GM19239 (cell line): ENCODE measurements at places on chromosomes 11 and 22.

GRCh38 chr11:73262851-73263495 is 9.2 kb upstream of the P2RY6 start:
- DNase-seq = no peak

DNA sequence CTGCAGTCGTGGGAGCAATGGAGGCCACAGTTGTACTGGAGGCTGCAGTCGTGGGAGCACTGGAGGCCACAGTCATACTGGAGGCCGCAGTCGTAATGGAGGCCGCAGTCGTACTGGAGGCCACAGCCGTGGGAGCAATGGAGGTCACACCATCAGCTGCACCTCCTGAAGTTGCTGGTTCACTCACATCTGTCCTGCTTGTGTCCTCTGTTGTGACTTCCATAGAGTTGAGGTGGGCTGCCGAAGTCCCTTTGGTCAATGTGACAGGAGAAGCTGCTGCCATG is 9.3 kb downstream of the C11orf24 start:
- DNase-seq = no peak

- DNase-seq = no peak
These were observed 5.0 kb upstream of the KCNJ1 start for GRCh38 chr11:128872094-128872493.

- DNase-seq = no peak
These were observed 26.3 kb downstream of the FAM118A start for GRCh38 chr22:45335854-45336522.

GRCh38 chr22:47547881-47548650 is 785.6 kb downstream of the TBC1D22A start:
- DNase-seq = no peak

DNA sequence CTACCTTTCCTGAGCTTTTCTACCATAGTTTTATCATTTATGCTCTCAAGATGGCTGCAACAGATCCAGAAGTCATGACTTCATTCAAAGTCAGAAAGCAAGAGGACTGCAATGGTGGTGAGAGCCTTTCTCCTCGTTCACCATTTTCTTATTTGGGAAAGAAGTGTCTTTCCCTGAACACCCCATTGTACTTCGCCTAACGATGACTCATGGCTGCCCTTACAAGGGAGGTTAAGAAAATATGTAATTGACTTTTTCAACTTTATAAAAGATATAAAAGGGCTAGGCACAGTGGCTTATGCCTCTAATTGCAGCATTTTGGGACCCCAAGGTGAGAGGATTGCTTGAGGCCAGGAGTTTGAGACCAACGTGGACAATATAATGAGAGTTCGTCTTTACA is 541.7 kb downstream of the METTL15 start:
- no peak for DNase-seq

GRCh38 chr11:65891219-65892136 is 1.0 kb downstream of the CCDC85B start:
- no peak for DNase-seq

- DNase-seq = no peak
These were observed 725 bp downstream of the CASTOR1 start for GRCh38 chr22:30288419-30289140.
